ENCODE measurements at places on chromosomes 4 and X.

DNA sequence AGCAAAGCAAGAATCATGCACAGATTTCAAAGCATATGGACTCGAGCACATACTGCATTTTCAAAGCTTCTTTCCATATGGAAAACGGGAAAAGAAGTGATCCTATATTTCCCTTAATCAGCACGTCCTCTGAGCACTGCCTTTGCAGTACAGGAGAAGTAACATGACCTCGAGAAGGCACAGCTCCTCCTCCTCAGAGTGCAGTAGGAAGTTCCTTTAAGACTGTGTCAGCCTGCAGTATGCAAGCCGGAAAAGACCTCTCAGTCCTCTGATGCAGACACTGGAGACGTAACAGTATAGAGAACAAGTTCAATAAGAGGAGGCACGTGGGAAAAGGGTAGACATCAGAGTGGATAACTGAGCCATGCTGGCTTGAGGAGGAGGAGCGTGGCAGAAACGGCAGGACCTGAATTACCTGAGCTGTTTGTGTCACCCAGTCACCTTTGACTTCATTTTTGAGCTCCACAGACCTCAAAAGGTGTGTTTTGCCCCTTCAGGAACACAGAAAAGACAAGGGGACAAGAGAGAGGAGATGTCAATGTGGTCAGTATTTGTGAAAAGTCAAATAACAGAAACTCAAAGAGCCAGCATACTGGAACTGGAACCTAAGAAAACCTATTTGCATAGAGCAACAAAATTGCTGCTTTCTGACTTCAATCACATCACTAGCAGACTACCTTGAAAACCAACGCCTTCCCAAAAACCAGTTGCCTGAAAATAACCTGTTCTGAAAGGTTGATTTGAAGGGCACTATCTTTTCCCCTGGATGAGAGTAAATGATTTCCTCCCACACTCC lies 20.8 kb downstream of the IRF2 start:
- no peak for DNase-seq

DNA sequence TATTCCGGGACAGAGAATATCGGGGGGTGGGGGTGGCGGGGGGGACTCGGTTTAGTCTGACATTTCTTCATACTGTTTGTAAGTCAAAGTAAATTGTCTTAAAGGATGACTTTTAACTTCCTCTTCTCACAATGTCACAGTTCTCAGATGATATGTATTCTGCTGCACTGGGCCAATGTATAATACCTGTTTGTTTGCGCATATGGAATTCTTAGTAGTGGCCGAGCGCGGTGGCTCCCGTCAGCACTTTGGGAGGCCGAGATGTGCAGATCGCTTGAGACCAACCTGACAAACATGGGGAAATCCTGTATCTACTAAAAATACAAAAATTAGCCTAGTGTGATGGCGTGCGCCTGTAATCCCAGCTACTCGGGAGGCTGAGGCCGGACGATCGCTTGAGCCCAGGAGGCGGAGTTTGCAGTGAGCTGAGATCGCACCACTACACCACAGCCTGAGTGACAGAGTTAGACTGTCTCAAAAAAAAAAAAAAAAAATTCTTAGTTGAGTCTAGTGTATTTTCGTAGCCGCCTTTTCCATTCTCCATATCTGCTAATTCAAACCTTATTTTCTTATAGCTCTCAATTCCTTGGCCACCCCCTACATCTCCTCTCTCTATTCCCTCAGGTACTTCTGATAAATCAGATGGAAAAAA lies 851 bp downstream of the POLR2B start:
- no peak for DNase-seq

DNA sequence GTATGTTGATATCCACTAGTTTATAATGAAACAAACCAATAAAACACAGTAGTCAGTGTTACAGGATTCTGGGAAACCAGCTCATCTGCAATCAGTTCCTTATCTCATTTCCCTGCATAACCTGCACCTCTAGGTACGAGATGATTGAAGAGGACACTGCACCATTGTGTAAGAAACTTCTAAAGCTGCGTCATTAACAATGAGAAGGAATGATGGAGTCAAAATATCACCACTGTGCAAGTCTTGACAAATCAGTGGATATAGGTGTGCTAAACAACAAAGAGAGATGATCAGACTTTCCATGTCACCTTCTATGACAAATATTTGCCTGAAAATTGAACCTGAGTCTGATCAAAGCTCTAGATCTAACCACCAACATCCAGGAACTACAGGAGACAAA lies 40.7 kb upstream of the DHX15 start:
- DNase-seq, result no peak

GRCh38 chr4:10524196-10524833 lies 67.1 kb upstream of the ZNF518B start:
- DNase-seq, result no peak

DNA sequence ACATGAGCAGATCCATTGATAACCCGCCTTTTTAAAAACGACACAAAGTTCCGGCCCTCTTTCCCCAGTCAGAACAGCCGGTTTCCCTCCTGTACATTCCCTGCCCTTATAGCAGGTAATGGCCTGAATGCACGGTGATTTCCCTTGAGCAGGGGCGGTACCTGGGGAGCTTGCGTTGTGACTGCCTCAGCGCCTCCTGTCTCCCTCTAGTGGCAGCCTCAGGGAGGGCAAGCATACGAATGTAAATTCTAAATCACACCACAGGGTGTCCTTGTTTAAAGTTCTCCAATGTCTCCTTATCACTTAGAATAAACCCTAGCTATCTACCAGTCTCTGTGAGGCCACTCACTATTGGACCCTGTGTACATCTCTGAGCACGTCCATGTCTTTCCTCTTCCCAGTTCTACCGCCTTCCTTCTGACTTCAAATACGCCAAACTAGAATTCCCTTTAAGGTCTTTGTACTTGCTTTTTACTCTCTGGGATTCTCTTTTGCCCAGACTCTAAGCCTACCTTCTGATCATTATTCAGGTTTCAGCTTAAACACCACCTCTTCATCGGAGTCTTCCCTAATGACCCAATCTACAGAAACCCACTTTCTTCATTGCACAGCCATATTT lies 18.4 kb upstream of the LDB2 start:
- no peak for DNase-seq

GRCh38 chr4:22942920-22943559 lies 250.3 kb downstream of the GBA3 start:
- no peak for DNase-seq

DNA sequence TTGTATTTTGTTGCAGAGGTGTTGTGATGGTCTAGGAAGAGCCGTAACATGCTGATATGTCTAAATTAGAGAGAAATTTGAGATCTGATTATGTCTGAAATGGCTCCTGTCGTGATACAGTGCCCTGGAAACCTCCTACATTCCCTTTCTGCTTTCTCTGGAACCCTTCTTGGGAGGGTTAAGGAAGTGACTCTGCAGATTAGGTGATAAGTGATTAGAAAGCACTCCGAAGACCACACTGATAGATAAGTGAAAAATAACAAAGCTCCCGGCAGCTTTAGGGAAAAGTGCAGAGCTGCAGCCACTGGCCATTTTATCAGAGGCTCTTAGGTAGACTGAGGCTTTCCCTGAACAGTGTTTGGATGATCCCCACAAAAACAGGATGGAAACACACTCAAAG lies 110.6 kb downstream of the MGST2 start:
- DNase-seq, result no peak

- peak; percentile 14 for DNase-seq
Observed at GRCh38 chr4:183284965-183285364, 35.1 kb downstream of the CLDN22 start.

- no peak for DNase-seq
Observed at GRCh38 chrX:96837808-96838207, 45.9 kb upstream of the RPA4 start.

GRCh38 chr4:39706741-39707511 lies 9.0 kb downstream of the UBE2K start:
- DNase-seq, result no peak

GRCh38 chr4:88445252-88445651 lies 11.7 kb upstream of the HERC5 start:
- no peak for DNase-seq

DNA sequence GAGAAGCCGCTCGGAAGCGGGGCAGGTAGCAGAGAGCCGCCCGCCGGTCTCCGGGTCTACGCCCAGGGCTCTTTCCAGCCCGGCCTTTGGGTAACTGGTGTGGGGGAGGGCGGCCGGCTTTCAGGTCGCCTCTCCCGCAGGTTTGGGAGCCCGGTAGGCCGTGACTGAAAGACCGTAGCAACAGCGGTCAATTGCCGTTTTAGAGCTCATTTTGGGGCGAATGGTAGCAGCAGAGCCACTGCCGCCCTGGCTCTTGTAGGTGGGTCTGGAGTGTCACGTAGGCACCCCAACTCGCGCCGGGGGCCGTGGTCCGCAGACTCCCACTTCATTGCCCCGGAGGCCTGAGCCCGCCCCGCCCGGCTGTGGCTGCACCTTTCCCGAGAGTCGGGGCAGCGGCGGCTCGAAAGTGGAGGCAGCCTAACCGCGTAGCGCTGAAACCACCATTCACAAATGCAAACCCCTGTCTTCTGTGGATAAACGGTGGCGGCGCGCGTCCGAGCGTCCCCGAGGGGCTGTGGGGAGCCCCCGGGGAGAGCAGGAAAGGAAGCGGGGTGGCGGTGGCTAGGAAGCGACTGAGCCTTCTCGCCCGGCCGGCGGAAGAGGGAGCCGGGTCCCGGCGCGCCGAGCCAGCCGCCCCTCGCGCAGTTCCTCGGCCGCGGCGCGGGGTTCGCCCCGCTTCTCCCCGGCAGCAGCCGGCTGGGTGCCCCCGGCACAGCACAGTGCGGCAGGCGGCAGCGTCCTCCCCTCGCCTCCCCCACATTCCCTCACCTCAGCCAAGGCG lies 2185.1 kb upstream of the TENM3 start:
- no peak for DNase-seq

DNA sequence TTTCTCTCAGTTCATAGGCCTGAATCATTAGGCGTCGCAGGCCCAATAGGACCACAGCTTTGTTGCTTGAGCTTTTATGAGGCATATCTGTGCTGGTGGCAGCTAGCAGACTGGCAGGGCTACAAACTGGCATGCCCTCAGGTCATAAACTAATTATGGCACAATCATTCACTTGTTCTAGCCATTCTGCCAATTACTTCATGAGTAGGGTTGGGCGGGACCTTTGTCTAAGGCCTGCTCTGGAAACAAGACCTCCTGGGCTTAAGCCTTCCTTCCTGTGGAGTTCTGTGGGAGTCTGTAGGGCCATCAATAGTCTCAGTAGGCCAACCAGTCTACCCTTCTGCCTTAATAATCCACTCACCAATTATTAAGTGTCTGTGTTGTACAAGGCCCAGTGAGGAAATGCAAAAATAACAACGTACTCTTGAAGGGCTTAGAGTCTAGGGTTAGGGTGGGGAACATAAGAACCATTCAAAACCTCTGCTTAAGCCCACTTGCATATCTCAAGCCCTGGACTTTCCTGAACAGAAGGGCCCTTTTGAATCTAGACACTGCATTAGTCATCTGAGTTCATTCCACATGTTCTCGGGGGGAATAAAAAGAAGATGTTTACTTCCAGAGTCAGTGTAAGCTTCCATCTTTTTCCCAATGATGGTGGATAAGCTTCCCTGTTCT lies 44.5 kb downstream of the SHROOM4 start:
- DNase-seq, result no peak

DNA sequence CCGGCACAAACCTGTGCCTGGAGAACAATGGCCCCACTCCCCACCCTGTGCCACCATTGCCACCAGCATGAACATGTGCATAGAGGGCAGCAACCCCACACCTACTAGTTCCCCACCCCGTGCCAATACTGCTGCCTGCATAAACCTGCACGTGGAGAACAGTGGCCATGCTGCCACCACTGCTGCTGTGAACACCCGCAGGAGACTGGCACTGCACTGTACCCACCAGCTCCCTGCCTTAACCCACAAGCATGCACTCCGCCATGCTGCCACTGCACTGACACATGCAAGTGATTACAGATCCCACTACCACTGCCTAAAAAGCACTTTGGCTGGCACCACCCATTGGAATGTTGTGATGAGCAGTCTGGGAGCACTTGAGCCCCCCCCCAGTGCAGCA lies 77.3 kb downstream of the NAA11 start:
- no peak for DNase-seq

DNA sequence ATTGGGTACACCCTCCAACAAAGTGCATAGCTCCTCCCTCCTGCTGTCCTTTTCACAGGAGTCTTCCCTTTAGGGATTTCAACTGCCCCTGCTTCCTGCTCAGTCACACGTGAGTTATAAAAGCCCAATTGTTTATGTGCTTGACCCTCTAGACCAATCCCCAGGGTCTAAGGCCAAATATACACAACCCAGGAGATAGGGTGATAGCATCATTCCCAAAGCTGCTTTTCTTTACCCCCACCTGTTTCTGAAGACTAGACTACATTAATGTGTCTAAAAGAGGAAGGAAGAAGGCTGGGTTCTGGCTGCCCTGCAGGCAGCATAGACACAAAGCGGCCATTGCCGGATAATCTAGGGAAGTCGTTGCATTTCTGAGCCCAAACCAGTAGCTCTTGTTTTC lies 526.7 kb upstream of the FRG1 start:
- no peak for DNase-seq

GRCh38 chr4:41160012-41160789 lies 54.1 kb downstream of the APBB2 start:
- DNase-seq, result peak; percentile 81

DNA sequence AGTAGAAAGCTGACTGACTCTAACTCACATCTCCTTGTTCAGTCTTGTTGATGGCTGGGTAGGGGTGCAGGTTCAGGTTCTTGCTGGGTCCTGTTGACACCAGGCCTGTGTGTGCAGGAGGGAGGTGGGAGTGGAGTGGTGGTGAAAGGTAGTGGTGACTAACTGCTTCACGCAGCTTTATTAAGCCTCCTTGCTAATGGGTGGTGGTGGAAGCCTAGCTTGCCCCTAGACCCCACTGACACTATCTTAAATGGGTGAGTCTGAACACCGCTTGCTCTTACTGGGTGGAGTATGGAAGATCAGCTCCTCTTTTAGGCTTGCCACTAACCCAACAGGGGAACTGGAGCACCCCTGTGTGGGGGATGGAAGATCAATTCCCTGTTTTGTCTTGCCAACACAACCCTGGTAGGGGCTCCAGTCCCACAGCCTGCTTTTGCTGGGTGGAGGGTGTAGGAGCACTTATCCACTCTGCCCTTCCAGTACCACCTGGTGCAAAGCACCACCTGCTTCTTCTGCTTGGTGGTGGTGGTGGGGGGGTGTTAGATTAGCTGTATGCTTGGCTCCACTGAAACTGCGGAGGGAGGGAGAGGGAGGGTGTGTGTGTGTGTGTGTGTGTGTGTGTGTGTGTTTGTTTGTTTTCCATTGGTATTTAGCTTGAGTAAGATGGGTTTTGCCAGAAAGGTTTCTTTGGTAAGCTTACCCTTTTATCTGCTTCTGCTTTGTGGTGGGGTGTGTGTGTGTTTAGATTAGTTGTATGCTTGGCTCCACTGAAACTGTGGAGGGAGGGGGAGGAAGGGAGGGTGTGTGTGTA lies 25.6 kb downstream of the KDM6A start:
- DNase-seq, result no peak

DNA sequence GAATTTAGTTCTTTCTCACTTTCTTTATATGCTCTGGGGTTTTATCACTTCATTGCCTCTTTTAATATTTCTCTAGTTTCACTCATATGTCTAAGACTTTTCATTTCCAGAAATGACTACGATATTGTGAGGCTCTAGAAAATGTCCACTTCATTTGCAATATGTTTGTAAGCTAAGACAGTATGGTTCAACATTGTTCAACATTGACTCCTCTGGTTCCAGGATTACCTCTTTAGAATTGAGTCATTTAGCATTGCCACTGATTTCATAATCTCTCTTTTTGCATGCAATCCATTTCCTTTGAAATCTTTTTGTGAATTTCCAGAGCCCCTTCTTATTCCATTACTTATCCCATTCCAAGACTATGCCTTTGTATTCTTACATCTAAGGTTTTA lies 32.3 kb downstream of the BBS12 start:
- peak; percentile 82 for DNase-seq
